ENCODE measurements at places on chromosomes 5 and 9. TPM values are rescaled to one million over a fixed set of nuclear protein-coding genes. Genes with fewer than 3 reads are reported as not detected.
A peak's percentile ranks its signal among the peaks of the same experiment; 100 is the strongest.

- no peaks in the 10 kb centered on the region for H3K27me3 ChIP-seq
- H3K27ac ChIP-seq: no peak overlapping the region
- peaks cover 16% of the 10 kb centered on the region for H3K4me1 ChIP-seq
- no peak for DNase-seq
These were observed 26.1 kb downstream of the CHD1 start for GRCh38 chr5:98902733-98903132.

DNA sequence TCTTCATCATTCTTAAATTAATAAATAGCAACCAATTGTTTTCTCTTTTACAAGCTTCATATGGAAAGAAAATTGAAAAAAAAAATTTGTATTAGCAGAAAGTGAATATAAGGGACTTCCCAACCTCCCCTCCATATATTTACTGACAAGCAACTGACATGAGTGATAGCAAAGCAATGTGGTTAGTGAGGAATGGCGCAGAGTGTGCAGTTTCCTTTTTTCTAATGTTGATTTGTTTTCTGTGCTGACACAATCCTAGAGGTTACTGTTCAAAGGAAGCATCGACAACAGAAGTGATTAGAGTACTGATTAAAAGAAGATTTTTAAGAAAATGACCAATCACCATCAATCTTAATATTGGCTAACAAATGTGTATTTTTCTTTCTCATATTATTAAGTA lies 1.7 kb upstream of the PTGER4 start:
- no peak for DNase-seq
- no peak overlapping the region for H3K4me3 ChIP-seq

- H3K27ac ChIP-seq: no peak overlapping the region
- no peak overlapping the region for H3K4me3 ChIP-seq
- no peaks in the 10 kb centered on the region for H3K27me3 ChIP-seq
- DNase-seq: no peak
These were observed 24.0 kb upstream of the CARTPT start for GRCh38 chr5:71695071-71695470.

GRCh38 chr5:178984145-178985072 lies 10.7 kb downstream of the GRM6 start:
- H3K27me3 ChIP-seq: no peaks in the 10 kb centered on the region
- no peak overlapping the region for H3K27ac ChIP-seq
- no peak for DNase-seq
- H3K4me3 ChIP-seq: no peak overlapping the region
- H3K36me3 ChIP-seq: peaks cover 2% of the 10 kb centered on the region

DNA sequence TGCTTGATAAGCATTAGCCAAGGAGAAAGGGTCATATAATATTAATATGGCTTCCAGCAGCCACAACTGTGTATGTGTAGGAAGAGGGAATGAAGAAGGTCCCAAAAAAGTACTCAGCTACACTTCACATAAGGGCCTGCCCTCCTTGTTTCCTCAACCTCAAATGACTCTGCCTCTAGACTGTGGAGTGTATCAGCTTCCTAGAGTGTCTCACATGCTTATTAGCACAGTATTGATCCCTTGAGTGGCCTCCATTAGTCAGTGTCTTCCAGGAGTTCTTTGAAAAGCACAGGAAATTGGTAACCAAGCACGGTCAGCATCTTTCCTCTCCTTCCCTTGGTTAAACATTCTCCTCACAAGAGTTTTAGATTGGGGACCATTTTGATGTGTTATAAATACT lies 190.4 kb upstream of the ATP10B start:
- H3K27me3 ChIP-seq: no peaks in the 10 kb centered on the region
- no peak overlapping the region for H3K27ac ChIP-seq
- H3K4me1 ChIP-seq: no peaks in the 10 kb centered on the region
- H3K36me3 ChIP-seq: no peaks in the 10 kb centered on the region

DNA sequence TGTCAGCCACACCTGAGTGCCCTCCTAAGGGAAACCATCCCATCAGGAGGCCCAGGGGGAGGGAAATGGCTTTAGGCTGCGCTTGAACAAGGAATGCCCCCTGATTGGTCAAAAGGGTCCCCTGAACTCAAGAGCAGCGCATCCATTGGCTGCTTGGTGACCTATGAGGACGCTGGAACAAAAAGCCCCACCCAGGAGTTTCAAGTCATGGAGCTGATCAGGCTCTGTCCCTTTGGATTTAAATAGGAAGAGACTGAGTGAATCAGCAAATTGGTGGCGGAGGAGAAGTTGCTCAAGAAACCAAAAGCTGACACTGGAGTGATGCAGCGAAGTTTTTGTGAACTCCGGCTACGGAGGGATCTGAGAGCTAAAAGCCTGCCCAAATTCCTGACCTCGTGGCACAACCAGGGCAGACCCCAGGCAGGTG lies 66.7 kb downstream of the SMIM23 start:
- H3K27me3 ChIP-seq: no peaks in the 10 kb centered on the region
- DNase-seq: no peak
- no peak overlapping the region for H3K27ac ChIP-seq
- no peak overlapping the region for H3K4me3 ChIP-seq
- no peaks in the 10 kb centered on the region for H3K4me1 ChIP-seq

- H3K27me3 ChIP-seq: no peaks in the 10 kb centered on the region
- H3K4me1 ChIP-seq: no peaks in the 10 kb centered on the region
- no peak overlapping the region for H3K27ac ChIP-seq
These were observed 66.5 kb downstream of the SV2C start for GRCh38 chr5:76149636-76150035.

GRCh38 chr9:128048663-128049062 lies 18.5 kb downstream of the NAIF1 start:
- H3K4me1 ChIP-seq: peaks cover 5% of the 10 kb centered on the region
- DNase-seq: no peak
- H3K27ac ChIP-seq: no peak overlapping the region

DNA sequence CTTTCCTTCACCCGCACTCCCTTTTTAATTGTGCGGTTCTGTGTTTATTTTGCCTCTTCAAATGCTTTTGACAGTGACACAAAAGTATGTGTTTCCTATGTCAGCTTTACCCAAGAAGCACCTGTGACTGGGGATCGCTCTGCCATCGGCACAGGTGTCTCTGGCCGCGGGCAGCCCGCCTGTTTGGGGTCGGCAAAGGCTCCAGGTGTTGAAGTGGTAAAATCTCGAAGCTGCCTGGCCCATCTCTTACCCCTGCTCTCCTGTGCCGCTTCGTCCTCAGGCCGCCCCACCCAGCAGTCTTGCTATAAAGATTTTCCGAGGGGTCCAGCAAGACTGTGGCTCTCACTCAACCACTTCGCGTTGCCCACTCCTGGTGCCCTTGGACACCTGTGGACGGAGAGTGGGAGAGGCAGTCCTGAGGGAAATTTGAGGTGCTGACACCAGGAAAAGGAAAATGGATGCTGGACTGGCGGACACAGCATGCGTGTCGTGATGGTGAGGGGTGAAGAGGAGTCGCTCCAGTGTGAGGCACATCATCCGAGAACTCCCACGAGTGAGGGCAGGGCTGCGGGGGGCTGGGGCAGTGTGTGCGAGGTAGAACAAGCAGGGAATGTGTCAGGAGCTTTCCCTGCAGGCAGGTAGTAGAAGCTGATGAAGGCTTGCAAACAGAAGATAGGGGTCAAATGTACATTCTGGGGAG lies 29.1 kb upstream of the CEP72 start:
- no peak overlapping the region for H3K27ac ChIP-seq
- peaks cover 11% of the 10 kb centered on the region for H3K27me3 ChIP-seq
- no peaks in the 10 kb centered on the region for H3K36me3 ChIP-seq
- peak; percentile 21 for DNase-seq
- no peaks in the 10 kb centered on the region for H3K4me1 ChIP-seq
- no peak overlapping the region for H3K4me3 ChIP-seq

GRCh38 chr5:83556190-83556589 lies 84.6 kb downstream of the VCAN start:
- DNase-seq: no peak
- no peak overlapping the region for H3K4me3 ChIP-seq
- no peaks in the 10 kb centered on the region for H3K27me3 ChIP-seq
- no peaks in the 10 kb centered on the region for H3K36me3 ChIP-seq
- H3K27ac ChIP-seq: no peak overlapping the region

DNA sequence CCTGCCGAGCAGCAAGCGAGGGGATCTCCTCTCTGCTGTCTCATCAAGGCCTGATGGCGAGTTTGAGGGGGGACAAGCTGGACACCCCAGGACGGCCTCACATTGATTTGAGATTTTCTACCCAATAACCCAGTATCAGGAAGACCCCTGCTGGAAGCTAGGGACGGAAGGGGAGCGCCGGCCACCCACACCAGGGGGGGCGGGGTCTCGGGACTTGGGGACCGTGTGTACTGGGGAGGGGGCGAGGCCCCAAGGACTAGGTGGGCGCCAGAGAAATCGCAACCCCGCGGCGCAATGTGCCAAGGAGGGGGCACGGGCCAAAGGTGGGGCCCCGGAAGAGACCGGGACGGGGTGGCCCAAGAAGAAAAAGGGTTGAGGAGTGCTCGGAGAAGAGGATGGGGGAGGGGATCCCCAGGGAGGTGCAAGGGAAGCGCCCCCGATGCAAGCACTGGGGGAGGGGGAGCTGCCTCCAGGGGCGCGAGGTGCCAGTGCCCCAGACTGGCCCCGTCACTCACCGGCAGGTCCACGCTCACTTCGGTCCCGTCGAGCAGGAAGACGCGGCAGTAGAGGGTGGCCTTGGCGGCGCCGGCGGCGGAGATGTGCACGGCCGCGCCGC lies 1.1 kb downstream of the EPB41L4B start:
- no peaks in the 10 kb centered on the region for H3K36me3 ChIP-seq
- peak; percentile 44 for DNase-seq
- H3K27ac ChIP-seq: peak overlapping the region; percentile 84
- no peaks in the 10 kb centered on the region for H3K27me3 ChIP-seq
- H3K4me1 ChIP-seq: peaks cover 49% of the 10 kb centered on the region

GRCh38 chr9:123191680-123192079 lies 76.7 kb downstream of the STRBP start:
- H3K27ac ChIP-seq: no peak overlapping the region
- DNase-seq: peak; percentile 2
- no peak overlapping the region for H3K4me3 ChIP-seq
- H3K27me3 ChIP-seq: no peaks in the 10 kb centered on the region
- H3K4me1 ChIP-seq: no peaks in the 10 kb centered on the region

GRCh38 chr5:44454002-44454401 lies 64.8 kb upstream of the FGF10 start:
- DNase-seq: no peak
- no peaks in the 10 kb centered on the region for H3K36me3 ChIP-seq
- H3K4me3 ChIP-seq: no peak overlapping the region
- H3K27ac ChIP-seq: no peak overlapping the region
- H3K27me3 ChIP-seq: no peaks in the 10 kb centered on the region

DNA sequence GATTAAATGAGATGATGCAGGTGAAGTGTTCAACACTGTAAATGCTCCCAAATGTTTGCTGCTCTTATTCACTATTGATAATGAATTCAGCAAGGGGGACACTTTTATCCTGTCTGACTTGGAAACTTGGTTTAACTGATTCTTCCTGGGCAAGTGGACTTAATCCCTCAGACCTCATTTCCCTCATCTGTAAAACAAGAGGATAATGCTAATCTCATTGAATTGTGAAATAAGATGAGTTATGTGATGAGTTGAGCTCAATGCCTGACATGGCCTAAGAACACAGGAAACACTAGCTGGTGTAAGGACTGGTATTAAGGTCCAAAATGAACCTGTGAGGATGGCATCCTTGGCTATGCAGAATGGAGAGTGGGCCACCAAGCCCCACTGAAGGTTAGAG lies 23.3 kb downstream of the TNFSF15 start:
- DNase-seq: no peak
- H3K4me3 ChIP-seq: no peak overlapping the region
- no peaks in the 10 kb centered on the region for H3K36me3 ChIP-seq
- no peak overlapping the region for H3K27ac ChIP-seq
- H3K4me1 ChIP-seq: peaks cover 21% of the 10 kb centered on the region

- peak; percentile 35 for DNase-seq
- H3K27me3 ChIP-seq: peaks cover 7% of the 10 kb centered on the region
- H3K4me3 ChIP-seq: peak overlapping the region; percentile 65
These were observed 789 bp downstream of the COL27A1 start for GRCh38 chr9:114155995-114156656.

GRCh38 chr5:3619579-3619978 lies 23.9 kb downstream of the IRX1 start:
- H3K27me3 ChIP-seq: no peaks in the 10 kb centered on the region
- DNase-seq: no peak
- no peak overlapping the region for H3K4me3 ChIP-seq
- no peaks in the 10 kb centered on the region for H3K4me1 ChIP-seq

DNA sequence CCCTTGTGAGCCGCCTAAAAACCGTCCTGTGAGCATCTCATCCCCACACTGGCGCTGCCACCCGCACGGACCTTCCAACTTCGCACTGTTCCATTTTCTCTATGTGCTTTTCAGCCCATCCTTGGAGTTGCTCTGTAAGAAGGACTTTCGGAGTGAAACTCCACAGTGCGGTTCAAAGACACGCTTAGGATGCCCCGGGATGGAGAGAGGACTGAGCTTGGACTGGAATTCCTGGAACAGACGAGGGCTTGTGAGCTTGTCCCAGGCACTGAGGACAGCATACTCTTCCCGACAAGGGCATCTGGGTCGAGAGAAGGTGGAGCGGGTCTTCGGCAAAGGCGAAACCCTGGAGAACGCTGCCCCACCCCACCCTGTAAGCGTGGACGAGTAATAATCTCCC lies 187.8 kb downstream of the MEF2C start:
- H3K27ac ChIP-seq: no peak overlapping the region
- H3K27me3 ChIP-seq: peaks cover 63% of the 10 kb centered on the region
- peaks cover 27% of the 10 kb centered on the region for H3K4me1 ChIP-seq

ACTBL2 gene
- not detected for polyA plus RNA-seq

CNTNAP3 gene
- polyA plus RNA-seq: not detected

ECPAS gene
- polyA plus RNA-seq: 17.6 TPM

HABP4 gene
- polyA plus RNA-seq: 13.2 TPM

NUP155 gene
- 2.1 TPM for polyA plus RNA-seq

MLANA gene
- polyA plus RNA-seq: not detected

LHX3 gene
- polyA plus RNA-seq: not detected

NEURL1B gene
- 7.3 TPM for polyA plus RNA-seq

OCLN gene
- 4.4 TPM for polyA plus RNA-seq

PTGER4 gene
- 23.4 TPM for polyA plus RNA-seq

All from stomach (tissue), 19 donors.